HepG2 (cell line): ENCODE measurements at places on chromosomes 7 and 10. TPM values are rescaled to one million over a fixed set of nuclear protein-coding genes. Genes with fewer than 3 reads are reported as not detected.

The FKBP9 gene
- total RNA-seq = 24.5 and 41.5 TPM in 2 replicates

The BAG3 gene
- 6.7 and 7.9 TPM in 2 replicates for total RNA-seq

The C10orf67 gene
- not detected in 2 replicates for total RNA-seq

The HHEX gene
- 46.3 and 48.7 TPM in 2 replicates for total RNA-seq

The C7orf57 gene
- total RNA-seq = not detected in 2 replicates

The ASZ1 gene
- total RNA-seq = not detected in 2 replicates

The FANK1 gene
- total RNA-seq = not detected in 2 replicates

The UPK3BL2 gene
- 0.79 and 2.4 TPM in 2 replicates for total RNA-seq

The NAT16 gene
- not detected in 2 replicates for total RNA-seq

The OR13A1 gene
- total RNA-seq = not detected in 2 replicates

The CYP2W1 gene
- total RNA-seq = 11.7 and 31.7 TPM in 2 replicates

The ASIC3 gene
- total RNA-seq = not detected in 2 replicates

The HABP2 gene
- 0.13 TPM in 1 of 2 replicates, not detected in the other for total RNA-seq

The PLCE1 gene
- 0.04 and 0.06 TPM in 2 replicates for total RNA-seq

The OLAH gene
- not detected in 2 replicates for total RNA-seq

The NPY4R2 gene
- total RNA-seq = not detected in 2 replicates

The PKD2L1 gene
- total RNA-seq = 0.07 and 0.31 TPM in 2 replicates

The TLX1 gene
- 0.07 TPM in 2 replicates for total RNA-seq
